ENCODE measurements at places on chromosomes 1 and 21. TPM values are rescaled to one million over a fixed set of nuclear protein-coding genes. Genes with fewer than 3 reads are reported as not detected.
A peak's percentile ranks its signal among the peaks of the same experiment; 100 is the strongest.

Gene UTS2
- total RNA-seq, result not detected

Gene KNCN
- total RNA-seq, result not detected

Gene WNT3A
- total RNA-seq, result not detected

Gene DDOST
- total RNA-seq, result 116 TPM

Gene SUMO3
- total RNA-seq, result 56.2 TPM

Gene TSSK3
- not detected for total RNA-seq

Gene MR1
- 17.7 TPM for total RNA-seq

Gene PINK1
- 153 TPM for total RNA-seq

Gene GOLT1A
- 1.1 TPM for total RNA-seq

Gene GPR3
- total RNA-seq, result not detected

Gene RHOU
- total RNA-seq, result 53.0 TPM

Gene TRIM63
- 0.31 TPM for total RNA-seq

Gene RASSF5
- 6.2 TPM for total RNA-seq

Gene PLA2G2C
- 0.31 TPM for total RNA-seq

Gene KLHDC7A
- total RNA-seq, result 0.22 TPM

DNA sequence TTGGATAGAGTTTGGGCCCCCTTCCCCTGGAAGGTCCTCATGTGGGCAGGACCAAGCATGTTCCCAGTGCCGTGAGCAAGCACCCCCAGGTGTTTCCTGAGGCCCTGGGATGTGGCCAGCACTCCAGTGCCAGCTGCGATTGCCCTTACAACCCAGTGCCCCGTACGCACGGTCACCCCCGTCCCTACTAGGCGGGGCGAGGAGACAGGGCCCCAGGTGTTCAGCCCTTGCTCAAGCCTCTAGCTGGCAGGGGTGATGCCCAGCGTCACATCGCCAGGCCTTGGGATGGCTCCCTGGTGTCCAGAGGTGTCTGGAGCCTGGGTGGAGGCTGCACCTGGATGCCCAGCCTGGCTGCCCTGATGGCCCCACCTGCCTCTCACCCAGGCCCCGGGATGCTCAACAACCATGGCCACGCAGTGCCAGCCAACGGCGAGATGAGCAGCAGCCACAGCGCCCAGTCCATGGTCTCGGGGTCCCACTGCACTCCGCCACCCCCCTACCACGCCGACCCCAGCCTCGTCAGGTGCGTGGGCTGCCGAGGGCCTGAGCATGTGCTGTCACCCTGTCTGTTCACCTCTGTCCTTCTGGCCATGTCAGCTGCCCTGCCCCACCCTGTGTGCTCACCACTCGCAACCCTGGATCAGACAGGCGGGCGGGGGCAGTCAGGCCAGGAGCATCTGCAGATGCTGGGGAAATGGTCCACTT lies 21.6 kb upstream of the CCDC27 start:
- no peak for ATAC-seq

DNA sequence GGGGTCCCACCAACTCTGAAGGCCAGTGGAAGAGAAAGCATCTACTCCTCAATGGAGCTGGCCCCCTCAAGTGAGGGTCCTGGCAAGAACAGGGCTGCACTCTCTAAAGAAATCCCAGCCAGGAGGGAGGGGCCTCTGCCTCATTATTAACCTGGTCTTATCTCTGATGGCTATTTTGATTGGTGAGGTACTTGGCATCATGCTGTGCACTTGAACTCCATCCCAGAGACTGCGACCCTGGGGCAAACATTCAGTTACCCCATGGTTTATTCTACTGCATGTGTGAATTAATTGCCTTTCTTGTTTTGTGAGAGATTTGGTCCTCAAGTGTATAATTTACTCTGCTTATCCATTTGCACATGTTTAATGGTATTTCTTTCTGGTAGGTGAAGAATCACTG lies 55.0 kb upstream of the ETV3 start:
- ATAC-seq, result no peak

- ATAC-seq, result peak; percentile 46
Measured at GRCh38 chr1:233327651-233328141, at the start of gene MAP3K21. Gene MAP3K21, plus strand, starts transcription at chr1:233327724. Its CDS starts 305 bp downstream, at chr1:233328029.

DNA sequence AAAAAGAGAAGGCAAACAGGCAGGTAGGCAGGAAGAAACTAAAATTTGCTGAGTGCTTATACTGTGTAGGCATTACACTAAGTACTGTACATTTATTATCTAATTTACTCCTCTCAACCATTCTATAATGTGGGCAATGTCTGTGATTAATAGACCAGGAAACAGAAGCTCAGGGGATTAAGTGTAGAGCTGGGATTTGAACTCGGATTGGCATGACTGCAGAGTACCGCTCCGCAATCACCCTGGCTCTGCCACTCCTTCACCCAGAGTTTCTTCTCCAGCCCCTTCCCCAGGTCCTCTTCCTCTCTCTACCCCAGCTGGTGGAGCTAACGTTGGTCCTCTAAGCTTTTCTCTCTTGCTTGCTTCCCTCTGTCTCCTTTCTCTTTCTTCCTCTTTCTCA lies 11.5 kb upstream of the S100A2 start:
- ATAC-seq, result no peak

- ATAC-seq, result no peak
Measured at GRCh38 chr1:34113362-34113761, 51.7 kb downstream of the CSMD2 start.

DNA sequence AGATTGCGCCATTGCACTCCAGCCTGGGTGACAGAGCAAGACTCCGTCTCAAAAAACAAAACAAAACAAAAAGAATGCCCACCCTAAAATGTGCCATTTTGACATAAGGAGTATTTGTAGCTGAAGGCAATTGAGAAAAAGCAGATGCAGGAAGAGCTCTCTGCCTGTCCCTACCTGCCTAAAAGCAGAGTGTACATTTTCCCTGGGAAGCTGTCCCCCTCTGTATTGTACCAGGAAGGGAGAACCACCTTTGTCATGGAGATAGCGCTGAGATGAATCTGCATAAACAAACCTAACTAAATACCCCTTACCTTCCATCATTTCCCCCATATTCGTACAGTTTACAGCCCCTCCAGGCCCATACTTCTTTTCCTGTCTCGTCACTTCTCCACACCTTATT lies 94.4 kb upstream of the SLC45A1 start:
- ATAC-seq, result no peak

GRCh38 chr1:236907205-236907604 lies 97.0 kb downstream of the MT1HL1 start:
- ATAC-seq, result no peak

- no peak for ATAC-seq
Measured at GRCh38 chr21:35994613-35995012, 65.7 kb downstream of the SETD4 start.

GRCh38 chr1:45862008-45862407 lies 58.6 kb downstream of the MAST2 start:
- ATAC-seq, result no peak

- no peak for ATAC-seq
Measured at GRCh38 chr21:26405071-26405470, 168.0 kb downstream of the CYYR1 start.

DNA sequence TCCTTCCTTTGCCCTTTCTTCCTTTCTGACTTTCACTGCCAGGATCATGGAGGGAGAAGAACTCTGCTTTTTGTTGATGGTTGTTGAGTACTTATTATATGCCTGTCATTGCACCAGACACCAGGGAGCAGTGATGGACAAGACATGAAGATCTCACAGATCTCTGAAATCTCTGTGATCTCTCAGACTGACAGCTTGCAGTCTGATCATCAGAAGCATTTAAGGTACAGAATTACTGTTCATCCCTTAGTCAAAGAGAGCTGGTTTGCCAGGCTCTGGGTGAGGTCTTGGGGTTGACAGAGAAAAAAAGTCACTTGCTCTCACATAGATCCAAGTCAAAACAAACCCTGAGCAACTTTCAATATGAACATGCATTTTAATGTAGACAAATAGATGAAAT lies 299.5 kb upstream of the FMN2 start:
- no peak for ATAC-seq

DNA sequence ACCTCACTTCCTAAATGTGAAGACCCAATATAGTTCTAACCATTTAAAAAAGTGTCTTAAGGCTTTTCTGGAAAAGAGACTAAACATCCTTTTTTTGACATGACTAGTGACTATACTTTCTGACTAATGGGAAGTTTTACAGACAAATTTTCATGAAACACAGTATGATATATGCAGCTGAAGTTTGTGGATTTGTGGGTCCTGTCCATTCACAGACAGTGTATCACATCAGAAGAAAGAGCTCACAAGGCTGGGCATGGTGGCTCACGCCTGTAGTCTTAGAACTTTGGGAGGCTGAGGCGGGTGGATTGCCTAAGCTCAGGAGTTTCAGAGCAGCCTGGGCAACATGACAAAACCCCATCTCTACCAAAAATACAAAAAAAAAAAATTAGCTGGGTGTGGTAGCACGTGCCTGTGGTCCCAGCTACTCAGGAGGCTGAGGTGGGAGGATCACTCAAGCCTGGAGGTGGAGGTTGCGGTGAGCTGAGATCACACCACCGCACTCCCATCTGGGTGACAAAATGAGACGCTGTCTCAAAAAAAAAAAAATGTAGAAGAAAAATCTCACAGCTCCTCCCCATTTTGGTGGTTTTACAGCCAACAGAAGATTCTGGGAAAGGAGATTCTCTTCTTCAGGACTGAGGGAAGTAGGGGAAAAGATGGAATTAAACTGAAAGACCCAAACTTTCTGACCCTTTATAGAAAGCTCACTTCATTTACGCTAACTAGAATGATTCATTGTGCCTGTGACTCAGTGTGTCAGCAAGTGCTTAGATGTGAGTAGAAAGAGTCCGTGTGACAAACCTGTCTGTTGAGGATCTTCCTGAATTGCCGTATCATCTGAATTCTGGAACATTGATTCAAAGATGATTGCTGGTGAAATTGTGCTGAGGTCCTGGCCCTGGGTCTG lies 15.2 kb upstream of the YRDC start:
- ATAC-seq, result no peak

DNA sequence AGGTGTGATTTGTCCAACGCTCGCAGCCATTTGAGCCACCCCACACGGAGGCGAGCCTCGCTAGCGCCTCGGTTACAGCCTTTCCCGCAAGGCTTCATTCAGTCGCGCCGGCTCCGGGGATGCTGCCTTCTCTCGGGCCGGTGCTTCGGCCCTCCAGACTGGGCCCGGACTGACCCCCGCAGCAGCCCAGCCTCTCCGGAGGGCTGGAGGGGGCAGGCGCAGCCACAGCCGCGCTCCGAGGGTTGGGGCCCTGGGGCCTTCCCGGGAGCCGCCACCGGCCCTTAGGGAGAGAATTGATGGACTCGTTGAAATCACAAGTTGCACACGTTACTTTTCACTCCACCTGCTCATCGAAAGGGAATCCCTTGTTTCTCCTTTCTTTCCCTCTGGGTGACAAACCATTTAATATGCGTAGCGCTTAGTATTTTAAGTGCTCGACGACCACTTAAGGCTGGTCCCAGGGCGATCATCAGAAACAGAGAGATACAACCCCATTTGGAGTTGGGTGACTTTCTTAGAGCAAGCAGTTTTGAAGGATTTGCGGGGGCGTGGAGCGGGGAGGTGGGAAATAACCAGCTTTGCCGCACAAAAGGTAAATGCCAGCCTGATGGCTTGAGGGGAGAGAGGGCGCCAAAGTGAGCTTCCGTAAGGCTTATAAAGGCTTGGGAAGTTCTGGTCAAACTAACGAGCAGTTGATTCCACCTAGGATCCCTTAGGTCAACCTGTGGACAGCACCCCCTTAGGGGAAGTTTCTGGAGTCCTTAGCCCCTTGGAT lies 24.6 kb upstream of the ENAH start:
- no peak for ATAC-seq

GRCh38 chr1:30312226-30312625 lies 411.2 kb downstream of the MATN1 start:
- ATAC-seq, result no peak

- no peak for ATAC-seq
Measured at GRCh38 chr1:176540428-176540827, 77.5 kb downstream of the PAPPA2 start.

DNA sequence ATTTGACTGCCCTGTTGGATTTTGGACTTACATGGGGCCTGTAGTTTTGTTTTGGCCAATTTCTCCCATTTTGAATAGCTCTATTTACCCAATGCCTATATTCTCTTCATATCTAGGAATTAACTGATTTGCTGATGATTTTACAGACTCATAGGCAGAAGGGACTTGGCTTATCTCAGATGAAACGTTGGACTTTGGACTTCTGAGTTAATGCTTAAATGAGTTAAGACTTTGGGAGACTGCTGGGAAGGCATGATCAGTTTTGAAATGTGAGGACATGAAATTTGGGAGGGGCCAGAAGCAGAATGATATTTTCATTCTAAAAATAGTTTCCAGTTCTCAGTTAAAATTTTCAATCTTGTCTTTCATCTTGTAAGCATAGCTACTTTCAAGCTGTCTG lies 222.3 kb downstream of the COP1 start:
- no peak for ATAC-seq

- ATAC-seq, result no peak
Measured at GRCh38 chr21:45401916-45402900, 2.8 kb upstream of the COL18A1 start.

GRCh38 chr1:1989102-1989542 lies 14.5 kb downstream of the CFAP74 start:
- ATAC-seq, result no peak

GRCh38 chr1:4976859-4977440 lies 322.5 kb downstream of the AJAP1 start:
- no peak for ATAC-seq

GRCh38 chr1:244162786-244163530 lies 111.9 kb downstream of the ZBTB18 start:
- ATAC-seq, result no peak

- no peak for ATAC-seq
Measured at GRCh38 chr21:44199448-44199847, 41.3 kb downstream of the ICOSLG start.

DNA sequence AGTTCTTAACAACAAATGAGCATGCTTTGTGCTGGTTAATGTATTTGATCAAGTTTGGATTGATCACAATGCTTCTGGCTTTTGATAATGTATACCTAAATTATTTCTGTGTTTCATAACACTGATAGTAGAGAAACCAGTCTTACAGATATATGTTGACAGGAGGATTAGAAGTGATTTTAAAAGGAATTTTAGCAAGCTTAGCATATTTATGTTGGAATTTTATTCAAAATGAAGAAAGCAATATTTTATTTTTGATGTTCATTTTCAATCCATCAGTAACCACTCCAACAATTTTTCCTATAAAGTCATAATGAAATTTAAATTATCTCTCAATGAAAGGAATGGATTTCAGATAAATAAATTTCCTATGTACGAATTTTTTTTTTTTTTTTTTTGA lies 291.8 kb downstream of the HHIPL2 start:
- no peak for ATAC-seq

GRCh38 chr1:87642581-87643221 lies 314.0 kb downstream of the LMO4 start:
- no peak for ATAC-seq

- ATAC-seq, result no peak
Measured at GRCh38 chr1:97677702-97678101, 243.1 kb downstream of the DPYD start.

DNA sequence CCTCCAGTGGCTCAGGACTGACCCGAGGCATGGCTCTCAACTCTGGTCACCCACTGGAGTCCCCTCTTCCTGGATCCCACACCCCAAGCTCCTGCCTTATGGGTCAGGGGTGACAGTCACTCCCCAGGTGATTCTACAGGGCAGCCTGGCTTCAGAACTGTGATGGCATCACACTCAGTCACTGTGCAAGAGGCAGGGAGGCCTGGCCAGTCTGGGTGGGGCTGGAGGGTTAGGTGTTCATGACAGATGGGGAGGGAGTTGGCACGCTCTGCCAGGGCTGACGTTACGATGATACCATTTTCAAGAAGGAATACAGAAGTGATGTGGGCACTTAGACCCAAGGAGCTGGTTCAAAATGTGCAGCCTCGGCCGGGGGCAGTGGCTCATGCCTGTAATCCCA lies 25.2 kb upstream of the ABCG1 start:
- ATAC-seq, result no peak

GRCh38 chr1:113042285-113043143 lies 30.5 kb upstream of the LRIG2 start:
- ATAC-seq, result peak; percentile 80
